ENCODE measurements at places on chromosomes 4 and X.

DNA sequence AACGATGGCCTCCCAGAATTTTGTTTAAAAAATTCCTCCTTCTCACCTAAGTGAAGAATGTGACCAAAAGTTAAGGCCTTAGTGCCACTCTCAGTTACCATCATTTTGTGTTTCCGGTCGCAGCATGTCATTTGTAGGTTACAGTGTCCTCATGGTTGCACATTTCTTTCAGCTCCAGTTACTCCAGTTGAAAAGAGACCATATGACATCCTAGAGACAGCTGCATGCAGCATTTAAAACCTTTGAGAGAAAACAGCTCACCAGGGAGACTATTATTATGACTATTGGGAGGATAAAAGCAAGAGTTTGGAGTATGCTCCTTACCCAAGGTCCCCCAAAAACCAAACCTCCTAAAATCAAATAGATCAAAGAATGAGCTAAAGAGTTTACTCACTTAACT lies 45.8 kb downstream of the MGARP start:
- DNase-seq, result no peak

- no peak for DNase-seq
These were observed 6.7 kb upstream of the NXF3 start for GRCh38 chrX:103099691-103100090.

DNA sequence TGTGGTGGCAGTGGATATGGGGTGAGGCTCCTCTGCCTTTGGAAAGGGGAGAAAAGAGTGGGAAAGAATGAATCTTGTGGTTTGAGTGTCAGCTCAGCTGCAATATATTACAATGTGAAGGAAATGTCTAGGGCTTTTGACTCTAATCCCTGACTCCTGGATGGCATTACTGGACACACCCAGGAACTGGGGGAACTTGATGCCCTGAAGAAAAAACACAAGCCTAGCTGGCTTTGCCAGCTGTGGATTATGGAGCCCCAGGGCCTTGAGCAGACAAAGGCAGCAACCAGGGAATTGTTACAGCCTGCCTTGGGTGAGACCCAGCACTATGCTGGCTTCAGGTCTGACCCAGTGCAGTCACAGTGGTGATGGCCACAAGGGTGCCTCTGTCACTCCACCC lies 57.1 kb upstream of the CYSLTR1 start:
- DNase-seq, result no peak

DNA sequence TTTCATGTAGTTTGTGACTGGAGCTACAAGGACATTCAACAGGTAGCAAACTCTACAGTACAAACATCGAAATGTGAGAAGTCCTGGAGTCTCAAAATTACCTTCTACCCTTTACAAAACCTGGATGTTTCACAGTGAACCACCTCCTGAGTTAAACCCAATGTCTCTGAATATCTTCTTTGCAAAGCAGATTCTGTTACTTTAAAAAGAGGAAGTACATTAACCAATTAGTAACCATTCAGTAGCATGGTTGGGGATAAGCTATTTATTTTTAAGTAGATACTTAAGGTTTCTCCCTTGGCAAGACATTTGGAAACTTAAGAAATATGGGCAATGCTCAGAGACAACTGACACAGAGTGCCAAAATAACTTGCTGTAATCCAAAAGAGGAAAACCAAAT lies 371.9 kb upstream of the NWD2 start:
- no peak for DNase-seq

DNA sequence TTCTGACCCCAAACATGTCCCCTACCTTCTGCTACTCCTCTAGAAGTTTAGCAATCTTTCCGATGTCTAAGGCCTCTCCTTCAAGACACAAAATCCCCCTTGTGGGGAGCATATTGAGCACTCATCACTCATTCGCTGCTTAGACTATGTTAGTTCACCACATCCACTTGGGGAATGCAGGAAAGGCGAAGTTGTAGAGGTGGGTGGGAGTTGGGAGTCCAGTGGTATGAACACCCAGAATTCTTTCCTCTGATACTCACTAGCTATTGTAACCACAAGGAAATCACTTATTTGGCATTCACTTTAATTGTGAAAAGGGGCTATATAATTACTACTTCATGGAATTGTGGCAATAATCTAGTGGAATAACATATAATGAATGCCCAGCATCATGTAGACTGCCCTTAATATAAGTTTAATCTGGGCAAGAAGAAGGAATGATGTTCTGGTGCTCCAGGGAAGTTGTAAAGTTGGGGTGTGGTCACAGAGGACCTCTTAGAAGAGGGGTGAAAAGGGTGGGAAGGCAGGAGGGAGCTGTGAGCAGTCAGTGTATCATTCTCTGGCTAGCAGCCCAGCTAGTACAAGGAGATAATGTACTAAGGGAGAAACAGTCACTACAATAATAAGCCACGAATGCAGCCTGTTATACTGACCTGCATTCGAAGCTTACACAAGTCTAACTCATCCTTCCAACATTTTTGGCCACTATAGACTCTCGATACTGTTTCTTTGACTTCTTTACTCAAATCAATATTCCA lies 468.2 kb upstream of the DIPK2B start:
- DNase-seq, result no peak

- no peak for DNase-seq
These were observed 245.4 kb downstream of the DCLK2 start for GRCh38 chr4:150323406-150324325.

DNA sequence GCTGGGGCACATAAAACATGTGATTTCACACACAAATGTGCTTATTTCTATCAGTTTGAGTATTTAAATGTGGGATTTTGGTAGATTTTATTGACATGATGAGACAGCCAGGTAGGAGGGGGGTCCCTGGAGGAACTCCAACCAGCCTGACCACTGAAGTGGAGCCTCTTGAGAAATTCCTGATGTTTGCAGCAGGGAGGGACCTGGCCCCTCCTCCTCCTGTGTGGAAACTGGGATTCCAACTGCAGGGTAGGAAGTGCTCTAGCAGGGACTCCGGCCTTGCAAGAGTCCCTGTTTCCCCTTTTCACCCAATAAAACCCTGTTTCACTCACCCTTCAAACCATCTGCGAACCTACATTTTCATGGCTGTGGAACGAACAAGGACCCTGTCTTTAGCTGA lies 2224.0 kb upstream of the AGA start:
- no peak for DNase-seq

DNA sequence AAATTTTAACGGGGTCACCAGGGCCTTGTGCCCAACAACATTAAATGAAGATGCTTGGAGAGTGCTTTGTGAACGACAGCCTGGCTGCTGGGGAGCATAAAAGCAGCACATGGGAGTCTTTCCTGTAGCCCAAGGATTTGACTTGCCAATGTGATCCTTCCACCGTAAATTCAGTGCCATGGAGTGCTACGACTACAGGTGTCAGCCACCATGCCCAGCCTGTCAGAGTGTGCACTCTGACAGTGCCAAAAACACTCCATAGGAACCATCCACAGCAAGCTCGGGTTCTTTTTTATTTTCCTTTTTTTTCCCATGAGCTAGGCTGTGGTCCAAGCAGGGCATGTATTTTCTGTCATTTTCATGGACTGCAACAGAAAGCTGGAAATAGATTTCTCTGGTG lies 156.9 kb downstream of the NLGN4X start:
- DNase-seq, result no peak

- no peak for DNase-seq
These were observed 126.0 kb downstream of the F11 start for GRCh38 chr4:186392017-186392416.

- no peak for DNase-seq
These were observed 170.3 kb downstream of the CORIN start for GRCh38 chr4:47667552-47667951.

Measured in hindlimb muscle (tissue), 1 donor.